ENCODE measurements at places on chromosomes 6 and 20. TPM values are rescaled to one million over a fixed set of nuclear protein-coding genes. Genes with fewer than 3 reads are reported as not detected.

DNA sequence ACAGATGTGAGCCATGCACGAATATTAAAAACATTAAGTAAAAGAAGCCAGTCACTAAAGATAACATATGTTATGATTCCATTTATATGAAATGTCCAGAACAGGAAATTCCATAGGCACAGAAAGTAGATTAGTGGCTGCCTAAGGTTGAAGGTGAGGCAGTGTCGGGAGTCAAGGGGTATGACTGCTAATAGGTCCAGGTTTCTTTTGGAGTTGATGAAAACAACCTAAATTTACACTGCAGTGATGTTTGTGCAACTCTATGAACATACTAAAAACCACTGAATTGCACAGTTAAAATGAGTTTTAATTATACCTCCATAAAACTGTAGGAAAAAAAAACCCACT is 14.4 kb downstream of the SRPK1 start:
- no peak overlapping the region for H3K27ac ChIP-seq
- no peak overlapping the region for H3K4me3 ChIP-seq
- H3K4me1 ChIP-seq: peaks cover 13% of the 10 kb centered on the region
- H3K36me3 ChIP-seq: peaks cover 70% of the 10 kb centered on the region
- DNase-seq: no peak

Gene ENPP4
- 7.1 TPM for total RNA-seq

Gene DEFB124
- not detected for total RNA-seq

Gene SAPCD1
- total RNA-seq: 12.8 TPM

DNA sequence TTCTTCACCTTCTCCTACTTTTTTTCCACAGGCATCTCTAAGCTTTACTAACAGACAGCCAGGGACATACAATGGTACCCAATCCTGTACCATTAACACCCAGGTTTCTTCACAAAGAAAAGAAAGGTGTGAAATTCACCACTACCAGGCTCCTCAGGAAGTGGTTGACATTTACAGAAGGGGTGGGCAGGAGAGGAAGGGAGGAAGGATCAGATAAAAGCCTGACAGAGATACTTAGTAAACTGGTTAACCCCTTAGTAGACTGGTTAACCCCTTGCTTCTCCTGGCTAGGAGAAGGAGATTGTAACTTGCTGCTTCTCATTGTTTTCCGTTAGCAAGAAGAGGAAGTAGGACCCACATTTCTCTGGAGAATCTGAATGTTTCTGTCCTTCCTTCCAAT is 7.2 kb downstream of the SAMD3 start:
- H3K4me3 ChIP-seq: peak overlapping the region; percentile 69
- H3K4me1 ChIP-seq: peaks cover 64% of the 10 kb centered on the region
- no peaks in the 10 kb centered on the region for H3K27me3 ChIP-seq
- H3K27ac ChIP-seq: peak overlapping the region; percentile 87
- peak; percentile 77 for DNase-seq
- H3K36me3 ChIP-seq: peaks cover 62% of the 10 kb centered on the region

Gene EPPIN
- total RNA-seq: not detected

DNA sequence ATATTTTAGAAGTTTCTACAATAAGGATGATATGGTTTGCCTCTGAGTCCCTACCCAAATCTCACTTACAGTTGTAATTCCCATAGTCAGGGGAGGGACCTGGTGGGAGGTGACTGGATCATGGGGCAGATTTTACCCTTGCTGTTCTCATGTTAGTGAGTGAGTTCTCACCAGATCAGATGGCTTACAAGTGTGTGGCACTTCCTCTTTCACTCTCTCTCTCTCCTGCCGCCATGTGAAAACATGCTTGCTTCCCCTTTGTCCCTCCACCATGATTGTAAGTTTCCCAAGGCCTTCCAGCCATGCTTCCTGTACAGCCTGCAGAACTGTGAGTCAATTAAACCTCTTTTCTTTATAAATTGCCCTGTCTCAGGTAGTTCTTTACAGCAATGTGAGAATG is 527.5 kb upstream of the ID4 start:
- no peak overlapping the region for H3K4me3 ChIP-seq
- H3K36me3 ChIP-seq: no peaks in the 10 kb centered on the region
- DNase-seq: no peak
- no peaks in the 10 kb centered on the region for H3K4me1 ChIP-seq
- no peaks in the 10 kb centered on the region for H3K27me3 ChIP-seq

- no peak overlapping the region for H3K4me3 ChIP-seq
- H3K27me3 ChIP-seq: no peaks in the 10 kb centered on the region
- H3K4me1 ChIP-seq: peaks cover 13% of the 10 kb centered on the region
Observed at GRCh38 chr6:119609865-119610264, 260.3 kb upstream of the MAN1A1 start.

- peaks cover 10% of the 10 kb centered on the region for H3K27me3 ChIP-seq
- no peak for DNase-seq
- H3K4me3 ChIP-seq: no peak overlapping the region
- H3K36me3 ChIP-seq: no peaks in the 10 kb centered on the region
Observed at GRCh38 chr20:39124064-39124463, 161.9 kb downstream of the DHX35 start.

GRCh38 chr20:11086970-11087369 is 413.2 kb upstream of the JAG1 start:
- no peaks in the 10 kb centered on the region for H3K36me3 ChIP-seq
- H3K27ac ChIP-seq: no peak overlapping the region
- H3K27me3 ChIP-seq: no peaks in the 10 kb centered on the region

DNA sequence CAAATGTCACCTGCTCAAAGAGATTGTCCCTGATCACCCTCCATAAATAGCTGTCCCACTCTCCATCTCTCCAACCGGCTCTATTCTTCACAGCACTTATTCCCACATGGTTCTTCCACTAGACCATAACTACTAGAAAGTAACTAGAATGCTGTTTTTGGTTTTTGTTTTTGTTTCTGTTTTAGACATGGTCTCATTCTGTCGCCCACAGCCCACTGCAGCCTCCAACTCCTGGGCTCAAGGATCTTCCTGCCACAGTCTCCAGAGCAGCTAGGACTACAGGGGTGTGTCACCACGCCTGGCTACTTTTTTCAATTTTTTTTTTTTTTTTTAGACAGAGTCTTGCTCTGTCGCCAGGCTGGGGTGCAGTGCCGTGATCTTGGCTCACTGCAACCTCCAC is 12.2 kb downstream of the MMP24 start:
- H3K27me3 ChIP-seq: peaks cover 7% of the 10 kb centered on the region
- H3K27ac ChIP-seq: no peak overlapping the region
- H3K4me3 ChIP-seq: no peak overlapping the region
- peaks cover 2% of the 10 kb centered on the region for H3K36me3 ChIP-seq
- peaks cover 8% of the 10 kb centered on the region for H3K4me1 ChIP-seq
- no peak for DNase-seq

DNA sequence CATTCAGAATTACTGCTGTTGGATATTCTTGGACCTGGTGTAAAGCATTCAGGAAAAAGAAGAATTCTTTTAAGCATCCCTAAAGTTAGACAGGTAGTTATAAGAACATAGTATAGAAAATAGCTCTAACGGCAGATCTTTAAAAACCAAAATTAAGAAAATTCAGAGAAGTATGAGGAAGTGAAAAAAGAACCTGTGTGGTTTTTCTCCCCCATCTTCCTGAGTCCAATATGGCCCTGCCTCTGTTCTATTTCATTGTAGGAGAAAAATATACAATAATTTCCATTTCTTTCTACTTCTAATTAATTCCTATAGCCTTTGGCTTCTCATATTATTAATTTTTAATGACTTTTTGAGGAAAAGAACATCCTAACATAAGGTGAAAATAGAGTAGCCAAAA is 47.1 kb downstream of the FHL5 start:
- no peak overlapping the region for H3K4me3 ChIP-seq
- H3K36me3 ChIP-seq: no peaks in the 10 kb centered on the region
- peaks cover 6% of the 10 kb centered on the region for H3K27me3 ChIP-seq
- DNase-seq: no peak
- H3K27ac ChIP-seq: no peak overlapping the region

Gene MATN4
- total RNA-seq: 0.64 TPM

DNA sequence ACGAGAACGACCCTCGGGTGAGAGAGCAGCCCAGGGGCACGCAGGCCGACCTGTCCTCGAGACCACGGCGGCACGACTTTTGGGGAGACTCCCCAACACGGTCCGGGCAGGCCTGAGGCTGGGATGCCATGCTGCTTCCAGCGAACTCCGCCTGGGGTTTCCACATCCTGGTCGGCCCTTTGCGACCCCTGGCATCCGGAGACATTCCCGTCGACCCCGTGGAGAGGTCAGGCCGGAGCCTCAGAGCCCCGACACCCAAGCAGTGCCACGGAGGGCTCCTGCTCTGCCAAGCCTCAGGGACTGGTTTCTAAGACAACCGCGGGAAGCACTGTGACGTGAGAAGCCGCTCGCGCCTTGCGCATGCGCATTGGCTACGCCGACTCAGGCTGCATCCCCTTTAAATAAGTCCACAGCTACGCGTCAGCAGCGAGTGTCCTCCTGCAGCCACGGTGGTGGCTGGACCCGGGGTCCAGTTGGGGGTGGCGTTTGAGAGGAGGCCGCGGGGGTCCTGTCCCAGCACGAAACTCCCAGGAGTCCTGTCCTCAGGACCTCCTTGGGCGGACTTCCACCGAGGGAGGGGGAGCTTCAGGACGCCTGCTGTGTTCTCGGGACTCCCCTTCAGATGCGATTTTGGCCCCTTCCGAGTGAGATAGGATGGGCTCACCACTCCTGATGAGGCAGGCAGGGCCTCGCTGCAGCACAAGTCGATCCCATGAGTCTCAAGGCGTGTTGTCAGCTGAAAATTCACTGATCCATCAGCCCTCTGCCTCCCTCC is 1089.3 kb upstream of the DEFB115 start:
- peaks cover 28% of the 10 kb centered on the region for H3K4me1 ChIP-seq
- peak overlapping the region; percentile 48 for H3K4me3 ChIP-seq
- H3K27ac ChIP-seq: peak overlapping the region; percentile 40
- no peaks in the 10 kb centered on the region for H3K27me3 ChIP-seq

DNA sequence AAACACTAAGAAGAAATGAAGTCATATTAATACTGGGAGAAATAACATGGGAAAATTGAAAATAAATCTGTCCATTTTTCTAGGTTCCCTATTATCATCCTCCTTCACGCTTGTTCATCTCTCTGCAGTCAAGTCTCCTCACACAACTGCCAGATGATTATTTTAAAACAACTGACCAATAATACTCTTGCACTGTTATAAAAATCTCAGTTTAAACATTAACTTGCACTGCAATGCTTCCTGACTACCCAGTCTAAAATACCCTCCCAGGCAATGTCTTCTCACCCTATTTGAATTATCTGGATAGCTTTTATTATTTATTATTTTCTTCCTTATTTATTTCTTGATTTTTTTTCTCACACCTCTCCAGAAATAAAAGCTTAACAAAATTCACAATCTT is 5.7 kb downstream of the EYS start:
- no peak for DNase-seq
- H3K27me3 ChIP-seq: no peaks in the 10 kb centered on the region
- H3K36me3 ChIP-seq: no peaks in the 10 kb centered on the region

- H3K4me3 ChIP-seq: no peak overlapping the region
- no peaks in the 10 kb centered on the region for H3K27me3 ChIP-seq
- H3K36me3 ChIP-seq: no peaks in the 10 kb centered on the region
- no peak overlapping the region for H3K27ac ChIP-seq
Observed at GRCh38 chr6:18451756-18452155, 64.6 kb downstream of the RNF144B start.

Gene TCF21
- not detected for total RNA-seq

DNA sequence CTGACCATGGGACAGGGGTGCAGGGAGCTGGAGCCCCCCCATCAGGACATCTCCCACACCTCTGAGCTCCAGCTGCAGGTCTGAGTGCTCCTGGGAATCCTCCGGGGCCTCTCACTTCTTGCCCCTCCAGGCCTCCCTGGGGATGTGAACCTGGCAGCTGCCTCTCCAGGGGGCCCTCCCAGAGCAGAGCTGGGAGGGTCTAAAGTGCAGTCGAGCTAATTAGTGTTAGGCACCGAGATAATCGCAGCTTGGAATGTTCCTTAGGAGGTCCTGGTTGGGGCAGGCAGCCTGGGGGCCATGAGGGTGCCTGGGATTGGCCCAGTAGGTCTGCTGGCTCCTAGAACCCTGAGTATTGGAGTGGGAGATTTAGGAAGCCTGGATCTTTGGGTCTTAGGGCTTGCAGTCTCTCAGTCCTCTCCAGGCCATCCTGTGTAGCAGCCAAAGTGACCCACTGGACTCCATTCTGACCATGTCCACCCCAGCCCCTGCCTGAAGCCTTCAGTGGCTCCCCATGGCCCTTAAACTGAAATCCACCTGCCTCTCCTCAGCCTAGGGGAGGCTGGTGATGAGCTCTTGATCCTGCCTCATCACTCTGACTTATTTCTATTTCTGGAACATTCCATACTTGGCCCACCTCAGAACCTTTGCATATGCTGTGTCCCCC is 26.0 kb downstream of the CEBPB start:
- H3K27me3 ChIP-seq: peaks cover 28% of the 10 kb centered on the region
- DNase-seq: no peak
- no peaks in the 10 kb centered on the region for H3K4me1 ChIP-seq
- H3K4me3 ChIP-seq: no peak overlapping the region

DNA sequence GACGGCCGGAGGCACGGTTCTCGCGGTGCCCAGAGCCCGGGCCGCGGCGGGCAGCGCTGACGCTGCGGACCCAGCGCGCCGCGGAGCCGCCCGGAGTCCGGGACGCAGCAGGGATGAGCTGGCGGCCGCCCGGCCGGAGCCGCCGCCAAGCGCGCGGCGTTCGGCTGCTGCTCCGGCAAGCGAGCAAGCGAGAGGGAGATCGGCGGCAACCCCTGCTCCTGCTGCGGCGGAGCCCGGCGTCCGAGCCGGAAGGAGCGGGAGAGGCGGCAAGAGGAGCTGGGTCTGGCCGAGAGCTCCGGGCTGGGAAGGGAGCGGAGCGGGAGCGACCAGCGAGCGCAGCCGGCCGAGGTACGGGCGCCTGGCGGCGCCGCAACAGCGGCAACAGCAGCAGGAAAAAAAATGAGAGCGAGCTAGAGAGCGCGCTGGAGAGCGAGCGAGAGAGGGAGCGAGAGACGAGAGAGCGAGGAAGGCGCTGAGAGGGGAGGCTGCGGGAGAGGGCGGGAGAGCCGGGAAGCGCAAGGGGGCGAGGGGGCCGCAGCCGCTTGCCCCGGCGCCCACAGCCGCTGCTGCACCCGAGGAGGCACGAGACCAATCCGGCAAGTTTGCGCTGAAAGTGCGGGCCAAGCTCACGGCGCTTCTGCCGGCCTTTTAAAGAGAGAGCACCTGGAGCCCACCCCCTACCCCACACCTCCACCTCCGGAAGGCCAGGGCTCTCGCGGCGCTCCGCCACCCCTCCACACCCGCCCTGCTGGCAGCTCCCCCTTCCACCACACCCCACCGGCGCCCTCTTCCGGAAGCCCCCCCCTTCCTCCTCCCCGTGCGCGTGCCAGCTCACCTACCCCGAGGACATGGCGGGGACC is 496 bp downstream of the GRM4 start:
- no peak overlapping the region for H3K4me3 ChIP-seq
- H3K36me3 ChIP-seq: no peaks in the 10 kb centered on the region
- peaks cover 74% of the 10 kb centered on the region for H3K27me3 ChIP-seq

Measured in activated CD8-positive, alpha-beta memory T cell treated with anti-CD3 and anti-CD28 coated beads, Interleukin-2, amount 10 ng/mL, durations not matched to agents 7 days and 5 days (primary cell).